ENCODE measurements at places on chromosomes 4 and X.

GRCh38 chrX:727738-728621, 97.4 kb downstream of the SHOX start:
- DNase-seq: no peak

GRCh38 chr4:11483046-11483445, 54.4 kb upstream of the HS3ST1 start:
- DNase-seq: no peak

DNA sequence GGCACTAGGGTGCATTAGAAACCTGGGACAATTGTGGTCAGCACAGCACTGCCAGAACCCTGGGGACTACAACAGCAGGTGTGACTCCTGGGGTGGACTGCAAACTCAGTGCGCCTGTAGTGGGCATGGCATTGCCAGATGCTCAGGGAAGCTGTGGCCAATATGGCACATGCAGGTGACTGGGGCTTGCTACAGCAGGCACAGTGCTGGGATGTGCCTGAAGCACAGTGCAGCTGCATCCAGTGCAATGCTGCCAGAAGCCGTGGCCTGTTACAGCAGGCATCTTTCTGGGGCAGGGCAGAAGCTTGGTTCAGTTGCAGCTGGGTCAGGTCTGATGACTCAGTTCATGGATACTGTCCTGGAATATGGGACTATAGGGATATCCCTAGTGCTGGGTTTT, 445.8 kb downstream of the CCSER1 start:
- no peak for DNase-seq

- DNase-seq: no peak
Observed at GRCh38 chr4:89365776-89366175, 58.2 kb upstream of the GPRIN3 start.

- DNase-seq: no peak
Observed at GRCh38 chr4:89915937-89916336, 21.3 kb downstream of the MMRN1 start.

DNA sequence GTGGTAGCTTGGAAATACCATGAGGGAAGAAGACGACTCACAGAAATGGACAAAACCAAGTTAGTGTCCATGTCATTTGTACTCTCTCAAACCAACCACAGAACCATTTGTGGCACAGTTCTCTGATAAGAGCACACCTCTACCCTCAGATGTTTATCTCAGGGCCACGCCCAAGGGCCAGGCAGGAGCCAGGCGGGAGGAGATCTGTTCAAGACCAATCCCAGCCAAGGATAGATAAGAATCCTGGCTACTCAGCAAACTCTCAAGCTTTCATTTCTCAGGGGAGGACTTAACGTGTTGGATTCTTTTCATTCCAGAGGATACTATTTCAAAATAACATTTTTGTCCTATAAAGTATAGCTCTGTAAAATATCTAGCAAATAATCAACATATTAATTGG, 95.0 kb downstream of the NYX start:
- no peak for DNase-seq

- no peak for DNase-seq
Observed at GRCh38 chr4:6960628-6961412, 51.2 kb downstream of the TBC1D14 start.

GRCh38 chr4:82891707-82892466, 934 bp upstream of the SEC31A start:
- no peak for DNase-seq

- DNase-seq: no peak
Observed at GRCh38 chr4:19523964-19524363, 727.7 kb upstream of the SLIT2 start.

DNA sequence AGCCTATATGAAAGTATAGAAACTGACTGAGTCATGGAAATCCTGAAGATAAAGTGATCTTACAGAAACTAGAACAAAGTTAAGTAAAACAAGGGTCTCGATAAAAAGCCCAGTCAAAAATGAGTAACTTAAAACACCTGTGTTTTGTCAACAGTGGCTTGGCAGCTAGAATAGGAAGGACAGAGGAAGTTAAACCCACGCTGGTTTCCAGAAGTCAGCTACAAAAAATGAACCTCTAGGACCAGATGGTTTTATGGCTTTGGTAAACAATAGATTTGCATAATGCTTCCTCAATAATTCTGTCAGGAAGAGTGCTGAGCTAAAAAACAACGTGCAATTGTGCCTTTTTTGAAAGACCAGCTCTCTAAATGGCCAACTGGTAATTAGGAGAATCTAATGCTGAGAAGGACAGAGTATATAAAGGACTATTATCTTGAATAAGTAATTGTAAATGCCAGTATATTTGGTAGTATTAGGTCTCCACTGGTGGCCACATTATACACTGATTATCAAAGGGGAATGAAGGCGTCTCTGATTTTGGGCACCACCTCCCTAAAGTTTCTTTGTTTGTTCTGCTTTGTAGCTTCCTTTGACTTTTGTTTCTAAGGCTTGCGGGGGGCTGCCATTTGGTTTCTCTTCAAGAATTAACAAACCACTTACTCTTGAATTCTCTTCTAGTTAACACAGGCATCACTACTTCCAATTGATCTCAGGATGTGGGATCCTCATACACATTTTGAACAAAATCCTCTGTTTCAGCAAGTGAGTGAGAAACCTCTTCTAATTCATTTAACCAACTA, 72.2 kb upstream of the PPP3CA start:
- no peak for DNase-seq

DNA sequence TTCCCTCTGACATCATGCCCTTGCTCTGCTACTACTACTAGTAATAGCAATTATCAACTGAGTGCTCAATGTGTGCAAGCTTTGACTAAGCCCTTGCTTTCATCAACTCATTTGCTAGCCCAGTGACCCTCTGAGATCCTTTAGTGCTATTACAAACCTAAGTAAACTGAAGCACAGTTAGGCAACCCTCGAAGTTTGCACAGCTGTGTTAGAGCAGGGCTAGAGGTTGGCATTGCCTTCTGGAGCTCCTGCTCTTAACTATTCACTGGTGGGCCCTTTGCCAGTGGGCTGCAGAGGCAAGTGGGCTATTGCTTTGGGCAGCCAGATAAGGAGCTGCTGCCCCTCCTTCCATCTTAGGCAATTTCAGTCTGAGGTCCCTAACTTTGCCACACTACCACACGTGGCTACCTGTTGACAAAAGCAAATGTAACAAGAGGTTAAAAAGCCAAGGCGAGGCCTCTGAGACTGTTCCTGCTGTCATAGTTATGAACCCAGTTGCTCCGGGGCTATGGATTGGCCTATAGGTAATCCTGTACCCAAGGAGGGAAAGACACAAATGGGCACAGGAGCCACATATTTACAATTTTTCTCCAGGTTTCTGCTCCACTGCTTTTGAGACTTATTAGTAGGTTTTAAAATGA, 41.5 kb upstream of the ANKRD50 start:
- no peak for DNase-seq

DNA sequence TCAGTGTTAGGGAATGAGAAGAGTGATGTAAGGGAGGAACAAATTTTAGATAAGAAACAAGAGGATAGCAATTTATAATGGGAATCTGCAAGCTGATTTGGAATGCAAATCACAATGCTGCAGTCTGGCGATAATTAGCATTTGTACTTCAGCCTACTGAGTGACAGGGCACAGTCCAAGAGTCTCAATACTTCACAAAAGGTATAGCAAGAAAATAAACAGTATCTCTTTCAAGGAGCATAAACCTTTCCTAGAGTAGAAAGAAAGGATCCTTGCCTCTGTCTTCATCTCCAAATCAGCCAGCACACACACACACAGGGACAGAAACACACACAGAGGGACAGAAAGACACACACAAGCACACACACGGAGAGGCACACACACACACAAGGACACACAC, 1.1 kb upstream of the GPM6A start:
- DNase-seq: no peak

DNA sequence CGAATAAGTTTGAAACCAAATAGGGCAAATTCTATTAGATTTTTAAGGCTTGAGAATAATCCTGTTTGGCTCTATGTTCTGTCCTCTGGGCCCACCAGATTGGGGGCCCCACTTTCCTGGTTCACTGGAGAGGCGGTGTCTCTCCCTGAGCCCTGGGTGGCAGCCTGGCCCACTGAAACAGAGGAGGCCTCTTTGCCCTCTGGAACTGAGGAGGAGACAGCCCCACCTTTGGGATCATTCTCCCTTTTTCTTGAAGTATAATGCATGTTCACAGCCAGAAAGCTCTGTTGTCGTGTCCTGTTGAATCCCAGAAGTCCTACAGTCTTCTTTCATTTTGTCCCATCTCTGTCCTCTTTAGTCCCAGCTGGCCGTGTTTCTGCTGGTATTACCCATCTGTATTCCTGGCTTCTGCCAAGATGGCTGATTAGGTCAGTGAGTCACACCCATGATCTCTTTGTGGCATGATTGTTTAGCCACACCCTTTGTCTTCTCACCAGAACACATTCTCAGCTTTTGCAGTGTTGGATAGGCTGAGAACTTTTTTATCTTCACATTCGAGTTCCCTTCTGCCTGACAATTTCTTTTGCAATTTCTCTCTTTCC, 8.1 kb upstream of the TBC1D25 start:
- no peak for DNase-seq

- DNase-seq: no peak
Observed at GRCh38 chr4:116217781-116218180, 867.6 kb downstream of the TRAM1L1 start.

- DNase-seq: no peak
Observed at GRCh38 chr4:68874507-68874906, 58.7 kb downstream of the UGT2B10 start.

DNA sequence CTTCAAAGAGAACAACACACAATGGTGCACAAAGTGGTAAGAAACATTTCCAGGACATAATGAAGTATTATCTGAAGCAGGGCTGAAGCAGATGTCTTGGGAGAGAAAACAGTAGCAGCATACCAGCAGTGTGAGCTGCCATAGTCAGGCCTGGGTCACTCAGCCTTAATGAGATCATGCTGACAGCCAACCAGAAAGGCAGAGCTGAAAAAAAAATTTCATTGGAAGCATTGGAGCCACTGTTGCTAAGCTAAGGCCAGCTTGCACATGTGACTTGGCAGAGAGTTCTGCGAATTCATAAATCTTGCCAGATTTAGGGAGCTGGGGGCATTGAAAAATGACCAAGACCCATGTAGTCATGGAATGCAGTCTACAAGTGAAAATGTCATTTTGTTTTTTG, 444.0 kb upstream of the PITX2 start:
- DNase-seq: no peak

- DNase-seq: no peak
Observed at GRCh38 chrX:132425744-132426318, 63.0 kb downstream of the MBNL3 start.

DNA sequence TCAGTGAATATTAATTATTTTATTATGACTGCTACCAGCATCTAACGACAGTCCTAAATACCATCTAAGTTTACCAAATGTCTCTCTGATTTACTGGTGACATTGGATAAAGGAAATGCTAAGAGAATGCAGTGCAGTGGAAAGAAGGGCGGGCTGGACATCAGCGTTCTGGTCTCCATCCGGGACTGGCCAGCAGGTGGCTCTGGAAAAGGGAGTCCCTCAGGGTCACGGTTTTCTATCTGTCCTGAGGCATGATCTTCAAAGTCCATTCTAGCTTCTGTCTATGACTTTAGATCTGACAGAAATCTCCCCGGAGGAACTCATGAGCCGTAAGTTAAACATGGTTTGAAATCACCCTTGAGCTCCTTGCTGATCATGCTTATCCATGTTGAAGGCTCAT, 3.3 kb downstream of the TRIM2 start:
- DNase-seq: no peak

GRCh38 chr4:108053251-108053711, 63.6 kb downstream of the HADH start:
- DNase-seq: no peak

- no peak for DNase-seq
Observed at GRCh38 chr4:2842687-2843262, 869 bp upstream of the ADD1 start.

GRCh38 chr4:14787894-14788293, 214.4 kb upstream of the CPEB2 start:
- DNase-seq: no peak

GRCh38 chr4:42454755-42455420, 57.6 kb downstream of the SHISA3 start:
- no peak for DNase-seq

GRCh38 chrX:39862963-39863362, 234.8 kb downstream of the BCOR start:
- DNase-seq: no peak

GRCh38 chr4:26080870-26081628, 167.0 kb downstream of the SMIM20 start:
- no peak for DNase-seq

- no peak for DNase-seq
Observed at GRCh38 chr4:56130606-56131155, 181.9 kb downstream of the CEP135 start.

GRCh38 chr4:68338625-68339024, 11.3 kb downstream of the YTHDC1 start:
- DNase-seq: no peak

DNA sequence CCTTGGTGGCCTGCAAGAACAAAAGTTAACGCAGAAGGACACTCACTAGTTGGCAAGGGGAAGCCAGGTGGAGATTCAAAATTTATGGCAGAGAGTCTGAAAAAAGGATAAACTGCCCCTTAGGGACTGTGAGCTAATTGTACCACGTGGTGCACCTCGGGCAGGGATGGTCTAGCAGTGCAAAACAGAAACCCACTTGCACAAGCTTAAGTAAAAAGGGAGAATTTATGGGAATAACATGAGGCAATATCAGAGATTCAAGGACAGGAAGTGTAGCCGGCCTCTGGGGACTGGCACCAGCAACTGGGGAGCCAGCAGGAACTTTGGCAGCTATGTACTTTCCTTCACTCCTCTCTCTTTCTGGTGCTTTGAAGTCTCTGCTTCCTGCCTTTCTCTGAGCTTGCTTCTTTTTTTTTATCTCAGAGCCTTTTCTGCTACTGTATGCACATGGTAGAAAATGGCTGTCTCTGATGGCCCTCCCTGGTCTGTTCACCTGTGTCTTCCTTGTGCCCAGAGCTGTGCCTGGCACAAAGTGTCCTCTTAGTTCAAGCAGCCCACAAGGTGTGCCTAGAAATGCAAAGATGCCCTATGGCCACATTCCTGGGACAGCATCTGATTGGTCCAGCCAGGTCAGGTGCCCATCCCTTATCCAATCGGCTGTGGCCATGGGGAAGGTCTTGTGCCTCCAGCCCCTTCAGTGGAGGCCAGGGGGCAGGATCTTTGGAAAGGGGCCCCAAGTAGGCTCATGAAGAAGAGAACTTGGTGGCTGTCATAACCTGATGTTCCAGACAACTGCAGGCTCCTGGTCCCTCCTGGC, 114.8 kb upstream of the ATP6AP2 start:
- no peak for DNase-seq

DNA sequence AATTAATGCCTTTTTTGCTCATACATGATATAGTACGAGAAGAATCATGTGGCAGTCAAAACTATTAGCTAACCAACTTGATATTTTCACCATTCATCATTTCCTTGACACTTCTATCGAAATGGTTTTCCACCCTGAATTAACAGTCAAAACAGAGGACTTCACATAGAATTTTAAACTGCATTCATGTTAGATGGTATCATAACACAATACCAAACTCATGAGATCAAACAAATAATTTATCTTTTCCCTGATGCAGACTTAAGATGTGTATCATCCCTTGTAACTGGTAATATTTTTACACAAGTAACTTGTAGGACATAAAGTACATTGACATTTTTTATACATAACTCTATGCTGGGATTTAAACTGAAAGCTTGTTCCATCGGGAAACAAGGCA, 18.2 kb upstream of the ANTXR2 start:
- DNase-seq: no peak

GRCh38 chr4:12118651-12119213, 690.0 kb upstream of the HS3ST1 start:
- DNase-seq: no peak
